ENCODE measurements at places on chromosomes 7 and 10.

DNA sequence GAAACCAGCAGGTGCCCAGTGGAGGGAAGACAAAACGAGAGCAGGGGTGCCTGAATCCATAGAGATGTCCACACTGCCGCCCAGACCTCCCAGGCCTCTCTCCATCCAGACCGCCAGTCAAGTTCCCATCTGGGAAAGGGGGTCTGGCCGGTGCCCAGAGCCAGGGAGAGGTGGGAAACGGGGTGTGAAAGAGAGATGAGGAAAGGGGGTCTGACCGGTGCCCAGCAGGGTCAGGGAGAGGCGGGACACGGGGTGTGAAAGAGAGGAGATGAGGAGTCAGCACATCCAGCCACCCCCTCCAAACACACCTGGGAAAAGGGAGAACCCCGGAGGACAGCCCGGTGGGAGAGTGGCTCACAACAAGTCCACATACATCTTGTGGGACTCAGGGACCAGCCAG is 185.8 kb downstream of the PTPRN2 start:
- no peak for DNase-seq

GRCh38 chr10:88165849-88166271 is 302.4 kb downstream of the PTEN start:
- DNase-seq, result no peak

DNA sequence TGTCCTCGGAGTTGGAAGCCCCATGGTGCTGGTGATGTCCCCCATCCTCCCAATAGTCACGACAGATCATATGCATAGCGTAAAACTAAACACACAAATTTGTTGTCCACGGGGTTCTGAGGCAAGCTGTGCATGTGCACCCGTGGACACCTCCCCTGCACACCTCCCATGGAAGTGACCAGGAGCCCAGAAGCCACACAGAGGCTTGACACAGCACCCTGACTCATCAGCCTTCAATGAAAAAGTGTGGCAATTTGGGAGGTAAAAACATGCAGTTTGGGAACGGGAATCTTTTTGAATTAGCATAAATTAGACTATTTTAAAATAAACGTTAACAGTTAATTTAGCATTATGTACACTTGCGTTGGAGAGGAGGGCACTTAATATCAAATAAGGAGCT is 89.2 kb upstream of the NPS start:
- DNase-seq, result no peak

GRCh38 chr7:37411444-37412034 is 37.1 kb downstream of the ELMO1 start:
- no peak for DNase-seq

DNA sequence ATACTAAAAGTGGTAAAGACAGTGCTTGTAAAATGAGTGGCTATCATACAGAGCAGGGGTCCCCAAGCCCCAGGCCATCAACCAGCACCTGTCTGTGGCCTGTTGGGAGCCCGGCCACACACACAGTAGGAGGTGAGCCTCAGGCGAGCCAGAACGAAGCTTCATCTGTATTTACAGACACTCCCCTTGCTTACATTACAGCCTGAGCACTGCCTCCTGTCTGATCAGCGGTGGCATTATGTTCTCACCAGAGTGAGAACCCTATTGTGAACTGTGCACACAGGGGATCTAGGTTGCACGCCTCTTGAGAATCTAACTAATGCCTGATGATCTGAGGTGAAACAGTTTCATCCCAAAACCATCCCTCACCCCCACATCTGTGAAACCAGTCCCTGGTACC is 58.7 kb downstream of the ITGA8 start:
- no peak for DNase-seq
